ENCODE measurements at places on chromosomes 6 and 20.

- DNase-seq = no peak
- H3K27me3 ChIP-seq = no peaks in the 10 kb centered on the region
- no peak overlapping the region for H3K4me3 ChIP-seq
- no peak overlapping the region for H3K27ac ChIP-seq
- peaks cover 2% of the 10 kb centered on the region for H3K36me3 ChIP-seq
These were observed 220.3 kb downstream of the NRN1 start for GRCh38 chr6:5786321-5786968.

DNA sequence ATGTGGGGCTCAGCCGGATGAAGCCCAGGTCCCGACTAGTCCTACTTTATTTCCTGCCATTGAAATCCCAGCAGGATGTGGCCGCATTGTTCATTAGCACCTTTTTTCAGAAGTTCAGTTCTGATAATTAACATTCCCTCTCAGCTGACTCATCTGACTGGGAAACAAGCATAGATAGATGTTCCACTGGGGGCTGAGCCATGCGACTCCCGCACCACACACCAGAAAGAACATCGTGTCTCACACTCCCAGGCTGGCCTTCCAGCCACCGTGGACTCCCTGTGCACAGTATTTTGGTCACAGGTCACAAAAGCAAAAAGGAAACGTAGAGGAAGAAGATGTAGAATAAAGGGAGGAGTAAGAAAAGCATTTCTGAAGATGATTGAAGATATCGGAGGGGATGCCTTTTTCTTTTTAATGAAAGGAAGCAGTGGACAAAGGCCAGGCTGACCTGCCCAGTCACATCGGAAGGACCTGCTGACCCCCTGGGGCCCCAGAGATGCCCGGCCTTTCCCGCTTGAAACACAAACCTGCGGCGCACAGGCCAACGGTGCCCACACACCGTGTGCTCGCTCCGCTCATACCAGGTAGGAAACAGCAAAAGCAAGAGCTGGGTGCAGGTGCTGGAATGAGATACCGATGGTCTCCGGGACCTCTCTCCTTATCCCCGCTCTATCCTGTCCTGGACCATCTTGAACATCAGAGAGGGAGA is 11.8 kb downstream of the RPS6KA2 start:
- no peak overlapping the region for H3K4me3 ChIP-seq
- no peaks in the 10 kb centered on the region for H3K27me3 ChIP-seq
- H3K27ac ChIP-seq = no peak overlapping the region
- DNase-seq = no peak
- peaks cover 3% of the 10 kb centered on the region for H3K36me3 ChIP-seq
- H3K4me1 ChIP-seq = no peaks in the 10 kb centered on the region

- DNase-seq = no peak
- H3K36me3 ChIP-seq = no peaks in the 10 kb centered on the region
- H3K4me3 ChIP-seq = no peak overlapping the region
- no peaks in the 10 kb centered on the region for H3K4me1 ChIP-seq
These were observed 11.7 kb downstream of the PTPRK start for GRCh38 chr6:128508588-128509296.

- no peaks in the 10 kb centered on the region for H3K4me1 ChIP-seq
- H3K27ac ChIP-seq = no peak overlapping the region
- no peak overlapping the region for H3K4me3 ChIP-seq
- no peaks in the 10 kb centered on the region for H3K27me3 ChIP-seq
These were observed 154.6 kb upstream of the VGLL2 start for GRCh38 chr6:117110737-117111136.
